ENCODE measurements at places on chromosomes 1 and 21.

DNA sequence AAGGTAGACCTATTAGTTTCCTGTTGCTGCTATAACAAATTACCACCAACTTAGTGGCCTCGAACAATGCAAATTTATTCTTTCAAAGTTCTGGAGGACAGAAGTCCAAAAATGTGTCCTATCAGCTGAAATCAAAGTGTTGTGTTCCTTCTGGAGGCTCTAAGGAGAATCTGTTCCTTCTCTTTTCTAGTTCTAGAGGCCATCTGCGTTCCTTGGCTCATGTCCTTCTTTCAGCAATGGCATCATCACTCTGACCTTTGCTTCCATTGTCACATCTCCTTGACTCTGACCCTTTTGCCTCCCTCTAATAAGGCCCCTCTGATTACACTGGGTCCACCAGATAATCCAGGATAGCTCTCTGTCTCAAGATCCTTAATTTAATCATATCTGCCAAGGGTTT lies 1.2 kb upstream of the MR1 start:
- DNase-seq, result no peak

- DNase-seq, result no peak
These were observed 73.6 kb upstream of the LYST start for GRCh38 chr1:235940285-235940684.

GRCh38 chr1:45979074-45979777 lies 153.2 kb downstream of the PIK3R3 start:
- no peak for DNase-seq

DNA sequence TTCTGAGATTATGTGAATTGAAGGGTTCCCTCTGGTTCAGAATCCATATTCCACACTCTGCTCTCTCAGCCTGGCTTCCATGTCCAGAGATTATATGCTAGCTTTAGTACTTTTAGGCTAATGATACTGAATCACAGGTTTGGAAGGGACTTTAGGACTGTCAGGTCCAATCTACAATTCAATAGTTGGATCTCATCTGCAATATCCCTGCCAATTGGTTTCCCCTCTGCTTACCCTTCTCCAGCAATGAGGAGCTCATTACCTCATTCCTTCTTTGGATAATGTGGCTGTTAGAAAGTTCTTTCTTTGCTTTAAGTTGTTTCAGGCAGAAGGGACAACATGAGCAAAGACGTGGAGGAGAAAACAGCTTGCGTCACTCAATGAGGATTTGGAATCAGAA lies 245.3 kb downstream of the PLPP3 start:
- DNase-seq, result no peak

GRCh38 chr1:67060811-67061218 lies 6.9 kb upstream of the SLC35D1 start:
- no peak for DNase-seq

DNA sequence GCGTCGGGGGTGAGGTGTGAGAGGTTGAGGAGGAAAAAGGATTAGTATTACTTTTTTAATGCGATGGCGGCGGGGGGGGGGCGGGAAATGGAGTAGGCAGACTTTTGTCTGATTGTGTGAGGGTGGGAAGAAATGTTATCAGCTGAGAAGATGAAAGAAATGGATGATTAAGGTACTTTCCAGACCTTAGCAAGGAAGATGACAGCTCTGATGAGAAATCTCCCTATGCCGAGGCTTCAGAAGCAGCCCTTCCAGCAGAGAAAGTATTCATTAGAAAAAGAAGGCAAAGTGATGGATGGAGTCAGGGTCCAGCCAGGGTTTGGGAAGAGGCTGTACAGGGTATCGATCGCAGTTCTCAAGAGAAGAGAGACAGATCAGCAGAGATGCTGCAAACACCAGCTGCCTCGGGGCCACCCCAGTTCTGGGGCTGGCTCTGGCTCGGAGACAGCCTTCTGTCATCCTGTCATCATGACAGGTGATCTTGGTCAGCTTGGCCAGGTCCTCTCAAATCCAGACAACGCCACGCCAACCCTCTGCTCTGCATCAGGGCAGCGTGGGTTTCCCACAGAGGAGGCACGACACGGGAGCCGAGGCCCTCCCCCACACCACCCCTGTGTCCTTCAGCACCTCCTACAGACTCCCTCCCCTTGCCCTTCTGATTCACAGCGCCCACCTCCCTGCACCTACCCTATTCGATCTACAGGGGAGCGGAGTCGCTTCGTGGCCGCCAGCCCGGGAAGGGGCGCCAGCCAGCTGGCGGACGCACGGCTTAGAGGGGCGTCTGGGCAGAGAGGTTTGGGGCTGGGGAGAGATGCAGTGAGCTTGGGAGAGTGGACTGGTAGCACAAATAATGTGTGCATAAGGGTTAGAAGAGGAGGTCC lies 674 bp upstream of the ATXN7L2 start:
- DNase-seq, result no peak

GRCh38 chr1:109876617-109877316 lies 33.9 kb upstream of the CSF1 start:
- DNase-seq, result no peak

DNA sequence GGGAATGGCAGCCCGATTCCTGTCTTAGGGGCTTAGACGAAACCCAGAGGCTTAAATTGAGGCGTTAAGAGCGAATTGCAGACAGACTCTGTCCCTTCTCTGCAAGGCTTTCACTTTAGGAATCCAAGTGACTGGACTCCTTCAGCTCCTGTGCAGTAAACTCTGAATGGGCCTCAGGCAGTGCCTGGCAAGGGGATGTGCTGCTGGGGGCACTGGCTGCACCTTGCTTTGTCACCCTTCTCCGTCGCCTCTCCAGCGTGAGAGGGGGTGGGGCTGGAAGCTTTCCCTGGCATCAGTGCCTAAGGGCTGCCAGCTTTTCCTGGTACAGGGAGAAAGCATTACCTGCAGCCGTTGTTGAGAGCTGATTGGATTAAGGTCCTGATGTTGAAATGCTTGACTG lies 39.9 kb upstream of the NFASC start:
- no peak for DNase-seq

GRCh38 chr1:24906760-24907490 lies 23.2 kb downstream of the RUNX3 start:
- DNase-seq, result no peak

DNA sequence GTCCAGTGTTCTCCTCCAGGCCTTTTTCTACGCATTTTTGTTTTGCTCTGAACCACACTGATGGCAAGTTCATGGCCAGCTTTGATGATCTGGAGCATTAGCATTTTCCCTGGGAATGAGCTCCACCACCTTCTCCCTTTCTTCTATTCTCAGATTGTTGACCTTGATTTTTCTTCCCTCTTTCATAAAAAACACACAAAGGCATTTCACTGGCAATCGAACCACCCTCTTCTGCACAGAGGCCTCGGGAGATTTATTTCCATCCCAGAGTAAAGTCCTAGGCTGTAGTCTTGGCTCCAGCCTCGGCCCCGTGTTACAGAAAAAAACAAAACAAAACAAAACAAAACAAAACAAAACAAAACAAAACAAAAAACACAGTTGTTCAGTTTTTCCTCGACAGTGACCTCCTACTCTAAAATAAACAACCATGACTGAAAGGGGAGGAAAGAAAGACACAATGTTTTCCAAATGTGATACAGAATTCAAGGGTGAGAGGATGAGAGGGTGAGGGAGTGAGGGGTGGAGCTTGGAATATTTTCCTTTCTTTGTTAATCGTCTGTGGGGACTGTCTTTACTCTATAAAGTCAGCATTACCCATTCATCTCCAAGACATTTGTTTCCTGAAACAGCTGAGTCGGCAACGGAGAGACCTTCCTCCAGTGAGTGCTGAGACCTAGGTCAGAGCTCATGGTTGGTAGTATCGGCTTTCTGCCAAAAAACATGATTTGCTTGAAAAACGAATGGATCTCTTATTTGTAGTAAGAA lies 29.8 kb upstream of the RNF186 start:
- no peak for DNase-seq

DNA sequence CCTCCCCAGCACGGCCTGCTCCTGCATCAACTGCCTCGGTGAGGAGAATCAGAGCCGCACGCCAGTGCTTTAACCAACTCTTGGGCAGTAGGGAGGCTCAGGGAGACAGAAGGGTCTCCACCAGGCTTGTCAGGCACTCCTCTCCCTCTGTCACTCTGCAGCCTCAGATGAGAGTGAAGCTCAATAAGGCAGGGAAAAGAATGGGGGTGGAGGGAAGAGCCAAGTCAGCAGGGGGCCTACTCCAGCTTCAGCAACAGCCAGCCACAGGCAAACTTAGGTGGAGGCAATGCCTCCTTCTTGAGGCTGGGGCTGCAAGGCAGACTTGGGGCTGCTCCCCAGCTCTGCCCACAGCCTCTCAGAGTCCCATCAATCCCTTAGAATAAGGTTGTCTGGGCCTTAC lies 51.8 kb upstream of the A3GALT2 start:
- no peak for DNase-seq

DNA sequence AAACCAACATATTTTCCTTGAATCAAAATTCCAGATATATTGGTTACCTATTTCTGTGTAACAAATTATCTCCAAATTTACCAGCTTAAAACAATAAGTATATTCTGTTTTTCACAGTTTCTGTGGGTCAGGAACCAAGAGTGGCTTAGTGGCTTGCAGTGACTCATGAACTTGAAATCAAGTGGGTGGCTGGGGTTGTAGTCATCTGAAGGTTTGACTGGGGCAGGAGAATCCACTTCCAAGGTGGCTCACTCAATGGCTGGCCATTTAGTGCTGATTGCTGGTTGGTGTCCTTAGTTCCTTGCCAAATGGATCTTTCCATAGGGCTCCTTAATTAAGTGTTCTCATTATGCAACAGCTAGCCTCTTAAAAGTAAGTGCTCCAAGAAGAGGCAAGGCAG lies 43.8 kb downstream of the ALG14 start:
- no peak for DNase-seq

DNA sequence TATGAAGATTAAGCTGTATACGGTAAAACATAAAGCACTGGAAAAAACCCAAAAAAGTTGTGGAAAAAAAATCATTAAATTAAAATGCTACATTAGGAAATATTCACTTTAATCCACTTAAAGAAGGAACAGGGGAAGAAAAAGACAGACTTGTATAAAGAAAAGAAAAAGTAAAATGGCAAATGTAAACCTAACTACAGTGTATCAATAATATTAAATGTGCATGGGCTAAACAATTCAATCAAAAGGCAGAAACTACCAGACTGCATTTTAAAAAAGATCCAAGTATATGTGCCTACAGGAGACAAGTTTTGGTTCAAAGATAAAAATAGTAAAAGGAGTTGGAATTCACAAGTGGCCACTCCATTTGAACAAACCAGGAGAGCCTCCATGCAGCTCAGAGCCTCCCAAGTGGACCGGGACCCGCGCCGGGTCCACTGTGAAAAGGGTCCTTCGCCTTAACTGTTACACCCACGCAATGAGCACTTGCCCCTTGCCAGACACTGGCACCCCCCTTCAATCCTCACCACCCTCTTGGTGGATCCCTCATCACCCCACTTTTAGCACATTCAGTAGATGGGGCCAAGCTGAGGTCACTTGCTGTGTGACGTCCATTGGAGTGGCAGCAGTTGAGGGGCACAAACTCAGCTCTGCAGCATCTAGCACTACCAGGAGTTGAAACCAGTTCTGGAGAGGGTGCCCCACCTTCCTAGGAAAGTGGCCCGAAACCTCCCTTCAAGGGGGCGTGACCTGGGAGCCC lies 898 bp downstream of the C1orf174 start:
- DNase-seq, result no peak

GRCh38 chr21:43006874-43007208 lies 32.5 kb downstream of the PKNOX1 start:
- DNase-seq, result no peak

DNA sequence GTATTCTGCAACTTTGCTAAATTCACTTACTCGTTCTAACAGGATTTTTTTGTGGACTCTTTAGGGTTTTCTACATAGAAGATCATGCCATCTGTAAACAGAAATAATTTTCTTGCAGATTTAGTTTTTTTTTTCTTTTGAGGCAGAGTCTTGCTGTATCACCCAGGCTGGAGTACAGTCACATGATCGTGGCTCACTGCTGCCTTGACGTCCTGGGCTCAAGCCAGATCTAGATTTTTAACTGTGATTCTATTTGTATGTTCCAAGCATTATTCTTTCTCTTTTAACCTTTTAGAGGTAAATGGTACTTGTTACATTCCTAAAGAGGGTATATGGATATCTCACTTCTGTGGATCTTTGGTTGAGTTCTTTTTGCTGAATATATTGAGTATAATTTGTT lies 18.6 kb downstream of the FABP3 start:
- DNase-seq, result no peak

DNA sequence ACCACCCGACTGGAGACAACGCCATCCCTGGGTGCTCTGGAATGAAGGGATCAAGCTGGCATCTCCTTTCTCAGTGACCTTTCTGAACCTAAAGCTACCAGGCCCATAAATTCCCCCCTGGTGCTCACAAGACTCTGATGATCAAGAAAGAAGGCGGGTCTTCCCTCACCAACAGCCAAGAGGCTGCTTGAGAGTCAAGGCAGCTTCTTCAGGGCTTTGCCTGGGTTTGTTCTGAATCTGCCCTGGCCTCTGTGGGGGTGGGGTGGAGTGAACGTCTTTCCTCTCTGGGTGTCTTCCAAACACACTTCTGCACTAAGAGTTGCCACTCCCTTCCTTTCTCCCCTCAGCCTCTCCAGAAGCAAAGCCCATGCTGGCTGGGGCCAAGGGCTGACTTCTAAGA lies 36.1 kb downstream of the CD247 start:
- DNase-seq, result no peak

DNA sequence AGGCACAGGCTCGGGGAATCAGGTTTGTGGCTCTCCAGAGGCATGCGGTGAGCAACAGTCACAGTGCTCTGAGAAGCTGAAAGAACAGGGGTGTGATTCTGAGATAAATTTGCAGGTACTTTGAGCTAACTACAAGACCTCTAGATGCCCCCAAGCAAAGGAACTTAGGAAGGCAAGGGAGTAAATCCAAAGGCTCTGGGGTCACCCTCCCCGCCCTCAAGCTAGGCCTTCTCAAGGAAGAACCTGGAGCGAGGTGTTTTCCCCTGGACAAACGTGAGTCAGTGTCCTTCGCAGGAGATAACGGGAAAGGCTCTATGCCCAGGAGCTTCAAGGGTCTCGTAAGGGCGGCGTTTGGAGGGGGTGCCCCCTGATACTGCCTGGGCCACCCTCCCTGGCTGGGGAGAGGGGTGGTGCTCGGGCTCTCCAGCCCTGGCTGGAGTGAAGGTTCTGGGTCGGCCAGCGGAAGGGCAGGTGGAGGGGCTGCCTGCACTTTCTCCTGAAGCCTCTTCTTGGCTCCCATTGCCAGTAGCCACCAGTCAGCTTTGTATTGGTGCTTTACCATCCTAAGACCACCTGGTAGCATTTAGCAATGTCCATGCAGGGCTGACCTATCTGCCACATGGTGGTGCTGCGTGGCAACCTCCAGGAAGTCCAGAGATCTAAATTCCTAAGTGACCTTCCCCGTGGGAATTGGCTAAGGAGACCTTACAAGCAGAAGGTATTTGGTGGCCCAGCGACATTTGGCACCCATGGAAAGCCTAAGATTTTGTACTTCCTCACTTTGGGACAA lies 44.0 kb downstream of the GPR161 start:
- no peak for DNase-seq
